ENCODE measurements at places on chromosomes 4 and X. TPM values are rescaled to one million over a fixed set of nuclear protein-coding genes. Genes with fewer than 3 reads are reported as not detected.

Gene GLRA2
- total RNA-seq: not detected

Gene TCEAL5
- not detected for total RNA-seq

Gene RTL3
- not detected for total RNA-seq

Gene ARHGAP36
- not detected for total RNA-seq

Gene ARHGAP24
- total RNA-seq: not detected

Gene IL2
- 4.6 TPM for total RNA-seq

Gene TSPAN5
- 33.6 TPM for total RNA-seq

Gene CACNA1F
- 0.22 TPM for total RNA-seq

Gene CLCN4
- total RNA-seq: not detected

Gene TLR10
- 0.37 TPM for total RNA-seq

Gene PLP1
- not detected for total RNA-seq

Gene CLGN
- not detected for total RNA-seq

Gene OTC
- not detected for total RNA-seq

Gene PLXNB3
- 0.34 TPM for total RNA-seq

Gene FAM149A
- 0.61 TPM for total RNA-seq

Gene STS
- 2.0 TPM for total RNA-seq

Gene CABS1
- not detected for total RNA-seq

Gene SERPINA7
- not detected for total RNA-seq

Gene MAPK10
- total RNA-seq: not detected

Gene HS3ST1
- 0.15 TPM for total RNA-seq

Gene RBMX2
- total RNA-seq: 23.5 TPM

Gene PRKG2
- 0.27 TPM for total RNA-seq

Gene POU3F4
- not detected for total RNA-seq

Gene SSX1
- not detected for total RNA-seq

Gene SLITRK2
- not detected for total RNA-seq

Gene ZNF81
- total RNA-seq: 9.5 TPM

Gene SH3TC1
- total RNA-seq: 57.3 TPM

Gene TMPRSS11B
- total RNA-seq: not detected

Gene HSD17B13
- 0.22 TPM for total RNA-seq

Gene AFAP1
- 5.9 TPM for total RNA-seq

Gene OPN1MW3
- not detected for total RNA-seq

Gene CFAP99
- total RNA-seq: not detected

Gene POU4F2
- not detected for total RNA-seq

Gene P2RY10
- 75.0 TPM for total RNA-seq

Gene SUPT20HL2
- not detected for total RNA-seq

Gene MED28
- total RNA-seq: 42.7 TPM

Gene EDA
- total RNA-seq: 2.5 TPM

Gene RS1
- not detected for total RNA-seq

Gene RIBC1
- total RNA-seq: 0.59 TPM
